ENCODE measurements at places on chromosomes 4 and X. TPM values are rescaled to one million over a fixed set of nuclear protein-coding genes. Genes with fewer than 3 reads are reported as not detected.

The ANXA3 gene
- total RNA-seq: 87.2 TPM

The LEF1 gene
- 76.8 TPM for total RNA-seq

The MAGEA12 gene
- total RNA-seq: not detected

The DAPP1 gene
- total RNA-seq: 2.9 TPM

The FHDC1 gene
- total RNA-seq: 4.2 TPM

The HMGN5 gene
- total RNA-seq: 5.3 TPM

The GPRIN3 gene
- total RNA-seq: 1.6 TPM

The CFP gene
- 0.99 TPM for total RNA-seq

The MTCP1 gene
- total RNA-seq: 13.0 TPM

The OPHN1 gene
- 8.6 TPM for total RNA-seq

The XG gene
- total RNA-seq: 1.3 TPM

The ENOPH1 gene
- total RNA-seq: 28.0 TPM

The NUDT11 gene
- total RNA-seq: 17.1 TPM

The GAGE12D gene
- total RNA-seq: not detected

The SMR3B gene
- not detected for total RNA-seq

All from mesothelial cell of epicardium (in vitro differentiated cells).